MM.1S (cell line): ENCODE measurements at places on chromosomes 4 and X.

DNA sequence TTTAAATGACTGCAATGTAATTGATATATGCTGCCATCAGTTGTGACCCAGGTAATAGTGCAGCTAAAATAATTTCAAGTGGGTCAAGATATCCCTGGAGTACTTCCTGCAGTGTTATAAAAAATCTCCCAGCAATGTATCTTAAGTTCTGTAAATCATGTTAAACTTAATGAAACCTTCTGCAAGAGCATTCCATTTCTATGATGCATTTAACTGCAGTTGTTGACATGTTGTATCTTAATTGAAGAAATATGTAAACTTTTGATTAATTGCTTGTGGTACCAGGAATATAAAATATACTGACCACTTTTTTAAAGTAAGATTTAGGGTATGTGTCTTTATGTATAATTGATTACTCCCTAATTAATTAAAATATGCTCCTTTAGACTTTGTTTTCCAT is 213.6 kb downstream of the AFF2 start:
- DNase-seq, result no peak

- no peak for DNase-seq
These were observed 49.2 kb upstream of the DDX53 start for GRCh38 chrX:22950269-22951266.

DNA sequence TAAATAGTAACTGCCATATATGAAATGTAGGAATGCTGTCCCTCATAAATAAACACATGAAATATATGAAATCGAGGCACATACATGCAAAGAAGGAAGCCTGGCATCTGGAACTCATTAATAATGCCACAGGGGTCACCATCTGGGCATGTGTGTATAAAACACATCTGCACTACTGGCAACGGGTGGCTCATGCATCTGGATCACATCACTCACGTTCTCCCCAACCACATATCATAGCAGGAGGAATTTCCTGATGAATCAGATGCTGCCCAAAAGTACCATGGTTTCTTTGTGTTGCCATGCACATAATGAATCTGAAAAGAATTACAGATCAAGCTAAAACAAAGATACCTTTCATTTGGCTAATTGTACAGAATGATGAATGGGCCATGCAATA is 28.6 kb downstream of the RNF175 start:
- no peak for DNase-seq

DNA sequence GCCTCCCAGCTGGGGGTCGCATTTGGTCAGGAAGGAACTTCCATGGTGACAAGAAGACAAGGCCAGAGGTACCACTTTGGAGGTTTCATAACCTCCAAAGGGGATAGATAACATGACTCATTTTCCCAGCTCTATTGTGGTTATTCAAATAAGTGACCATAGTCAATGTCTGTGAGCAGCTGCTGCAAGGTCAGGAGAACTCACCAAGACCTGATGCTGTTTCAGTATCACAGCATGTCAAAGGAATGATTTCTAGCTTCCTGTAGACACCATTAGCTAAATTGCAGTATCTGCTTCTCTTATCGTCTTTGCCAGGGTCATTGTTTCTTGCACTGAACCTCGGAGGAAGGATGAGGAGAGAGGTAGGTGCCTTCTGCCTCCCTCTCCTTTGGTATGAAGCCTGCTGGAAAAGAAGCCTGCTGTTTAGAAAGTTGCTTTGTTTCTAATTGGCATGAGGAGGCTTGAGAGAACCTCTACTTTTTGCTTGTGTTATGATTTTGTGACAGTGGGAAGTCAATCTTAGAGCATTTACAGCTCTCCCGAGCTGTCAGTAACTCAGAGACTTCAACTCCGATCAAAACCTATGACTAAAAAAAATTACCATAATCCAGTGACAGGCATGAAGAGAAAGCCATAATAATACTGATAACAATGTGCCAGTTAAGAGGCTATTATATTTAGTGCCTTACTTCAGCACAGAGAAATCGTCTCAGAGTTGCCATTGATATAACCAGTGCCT is 38.0 kb upstream of the GATB start:
- peak; percentile 79 for DNase-seq

DNA sequence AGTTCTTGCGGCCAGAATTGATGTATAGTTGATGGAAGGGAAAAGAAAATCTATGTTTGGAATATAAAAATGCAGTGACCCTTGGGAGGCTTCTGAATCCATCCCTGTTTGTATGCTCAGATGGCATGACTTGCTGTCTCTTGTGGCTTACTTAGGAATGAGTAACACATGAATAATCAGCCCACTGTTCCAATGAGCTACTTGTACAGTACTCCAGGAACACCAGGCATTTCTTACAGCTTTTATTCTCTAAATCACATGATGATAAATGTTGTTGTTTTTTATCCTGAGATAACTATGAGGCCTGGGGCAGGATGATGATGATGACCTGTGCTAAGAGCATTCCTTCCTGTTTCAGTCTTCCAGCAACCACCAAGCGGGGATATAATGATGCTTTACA is 18.9 kb downstream of the TMPRSS11E start:
- DNase-seq, result no peak
